CMK (cell line): ENCODE measurements at places on chromosomes 6 and 20.

- DNase-seq, result no peak
These were observed 280.6 kb downstream of the FARS2 start for GRCh38 chr6:5541751-5542432.

GRCh38 chr6:38671885-38672467 is 31.0 kb downstream of the GLO1 start:
- DNase-seq, result no peak

DNA sequence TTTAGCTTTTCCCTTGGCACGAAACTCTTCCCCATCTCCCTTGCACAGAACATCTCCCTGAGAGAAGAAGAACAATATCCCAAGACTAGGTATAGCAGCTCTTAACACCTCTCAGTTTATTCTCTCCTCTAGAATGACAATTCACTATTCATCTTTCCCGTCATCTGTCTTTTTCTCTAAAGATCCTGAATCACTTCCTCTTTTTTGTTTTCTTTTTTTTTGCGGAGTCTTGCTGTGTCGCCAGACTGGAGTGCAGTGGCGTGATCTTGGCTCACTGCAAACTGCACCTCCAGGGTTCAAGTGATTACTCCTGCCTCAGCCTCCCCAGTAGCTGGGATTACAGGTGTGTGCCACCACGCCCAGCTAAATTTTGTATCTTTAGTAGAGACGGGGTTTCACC is 574.4 kb upstream of the MAP3K7 start:
- no peak for DNase-seq

GRCh38 chr20:21719592-21720214 is 14.2 kb downstream of the PAX1 start:
- peak; percentile 24 for DNase-seq

DNA sequence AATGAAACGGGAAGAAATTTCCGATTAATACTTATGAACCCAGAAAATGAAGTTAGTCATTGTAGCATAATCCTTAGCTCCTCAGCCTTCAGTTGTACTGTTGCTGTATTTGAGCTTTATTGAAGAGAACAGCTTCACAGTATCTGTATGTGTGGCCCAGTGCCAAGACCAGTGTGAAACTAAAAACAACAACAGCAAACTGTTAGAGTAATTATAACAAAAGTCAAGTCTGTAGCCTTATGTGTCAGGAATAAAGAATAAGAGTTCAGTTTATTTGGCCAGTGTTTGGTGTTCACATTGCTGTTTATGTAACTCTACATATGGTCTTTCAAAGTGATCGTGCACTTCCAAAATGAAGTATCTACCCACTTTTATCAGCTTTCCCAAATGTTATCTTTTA is 70.9 kb downstream of the ARID1B start:
- DNase-seq, result no peak

DNA sequence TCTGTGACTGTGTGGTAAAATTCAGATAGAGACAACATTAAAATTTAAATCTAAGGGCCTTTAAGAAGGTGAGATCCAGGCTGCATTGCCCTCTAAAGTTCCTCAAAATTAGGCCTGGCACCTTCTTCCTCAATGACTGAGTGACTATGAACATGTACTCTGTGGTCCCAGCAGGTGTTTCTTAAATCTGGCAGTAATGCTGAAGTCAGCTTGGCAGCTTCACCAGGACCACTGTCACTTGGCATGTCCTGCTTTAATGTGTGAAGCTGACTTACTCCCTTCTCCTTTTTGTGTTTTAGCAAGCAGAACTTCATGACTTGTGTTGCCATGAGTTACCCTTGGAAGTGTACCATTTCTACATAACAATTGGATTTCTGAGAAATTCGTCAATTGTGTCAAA is 141.7 kb downstream of the NKAIN2 start:
- DNase-seq, result no peak

DNA sequence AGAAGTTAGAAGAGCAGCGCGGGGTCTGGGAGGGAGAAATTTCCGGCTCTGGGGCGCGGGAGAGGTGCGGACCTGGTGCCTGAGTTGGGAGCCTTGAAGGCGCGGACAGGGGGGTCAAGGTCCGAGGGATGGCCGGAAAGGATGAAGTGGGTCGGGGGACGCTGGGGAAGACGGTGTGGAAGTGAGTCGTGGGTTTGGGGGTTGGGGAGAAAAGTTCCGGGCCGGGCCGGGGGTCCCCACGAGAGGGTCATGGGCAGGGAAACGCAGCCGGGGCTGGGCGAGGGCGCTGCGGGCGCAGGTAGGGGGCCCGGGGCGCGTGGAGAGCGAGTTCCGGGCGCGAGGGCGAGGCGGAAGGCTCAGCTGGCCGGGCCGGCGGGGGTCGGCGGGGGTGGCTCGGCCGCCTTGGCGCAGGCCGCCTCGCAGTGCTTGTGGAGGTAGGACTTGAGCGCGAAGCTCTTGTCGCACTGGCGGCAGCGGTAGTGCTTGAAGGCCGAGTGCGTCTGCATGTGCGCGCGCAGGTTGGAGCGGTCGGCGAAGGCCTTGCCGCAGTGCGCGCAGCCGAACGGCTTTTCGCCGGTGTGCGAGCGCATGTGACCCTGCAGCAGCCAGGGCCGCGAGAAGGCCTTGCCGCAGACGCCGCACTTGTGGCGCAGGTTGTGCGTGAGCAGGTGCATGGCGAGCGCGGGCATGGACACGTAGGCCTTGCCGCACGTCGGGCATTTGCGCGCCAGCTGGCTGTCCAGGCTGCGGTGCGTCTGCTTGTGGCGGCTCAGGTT is 10.5 kb upstream of the SRXN1 start:
- DNase-seq, result no peak

DNA sequence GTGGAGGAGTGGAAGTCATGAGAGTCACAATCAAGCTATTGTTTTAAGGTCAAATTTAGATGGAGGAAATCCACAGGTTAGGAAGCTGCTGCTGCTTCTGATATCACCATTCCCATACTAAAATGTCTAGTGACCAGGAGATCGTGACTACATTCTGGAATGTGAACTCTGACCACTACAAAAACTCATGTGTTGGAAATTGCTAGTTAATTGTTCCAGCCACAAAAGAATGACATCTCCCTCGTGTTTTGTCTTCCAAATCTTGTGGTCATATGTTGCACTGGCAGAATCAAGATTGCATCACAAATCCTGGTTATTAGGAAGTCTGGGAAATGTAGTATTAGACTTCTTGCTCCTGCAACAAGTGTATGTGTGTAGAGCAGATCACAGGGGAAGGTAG is 441.9 kb downstream of the CD109 start:
- DNase-seq, result no peak

GRCh38 chr6:79375635-79376337 is 141.3 kb upstream of the HMGN3 start:
- DNase-seq, result no peak

GRCh38 chr6:28333047-28333446 is 2.9 kb downstream of the ZSCAN31 start:
- DNase-seq, result no peak

GRCh38 chr6:169212897-169213813 is 40.5 kb downstream of the THBS2 start:
- DNase-seq, result peak; percentile 63

DNA sequence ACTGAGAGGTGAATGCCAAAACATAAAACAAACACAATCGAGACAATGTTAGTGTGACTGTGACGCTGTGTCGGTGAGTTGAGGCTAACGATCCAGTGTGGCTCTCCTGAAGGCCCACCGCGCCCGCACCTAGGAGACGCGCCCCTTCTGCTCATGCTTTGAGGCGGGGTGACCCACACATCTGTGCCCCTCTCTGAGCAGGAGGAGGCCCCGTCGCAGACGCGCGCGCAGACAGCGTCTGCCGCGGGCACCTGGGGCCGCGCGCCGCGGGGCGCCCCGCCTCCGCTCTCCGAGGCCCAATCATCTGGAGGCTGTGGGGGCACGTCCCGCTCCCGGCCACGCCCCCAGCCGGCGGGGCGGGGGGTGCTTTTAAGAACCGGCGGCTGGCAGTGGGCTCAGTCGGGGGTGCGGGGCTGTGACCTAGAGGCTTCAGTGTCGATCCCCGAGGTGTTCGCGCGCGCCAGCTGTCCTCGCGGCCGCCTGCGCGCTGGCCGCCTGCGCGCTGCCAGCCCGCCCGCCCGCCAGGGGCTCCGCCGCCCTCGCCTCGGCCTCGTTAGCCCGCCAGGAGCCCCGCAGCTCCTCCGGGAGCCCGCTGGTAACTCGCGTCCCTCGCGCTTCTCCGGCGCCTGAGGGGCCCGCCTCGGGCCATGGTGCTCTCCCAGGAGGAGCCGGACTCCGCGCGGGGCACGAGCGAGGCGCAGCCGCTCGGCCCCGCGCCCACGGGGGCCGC is at the start of gene SLC16A10:
TSS of gene SLC16A10 (plus strand) at position 398 of the 730 bp plus-strand sequence. CDS start at position 648, 250 bp downstream.
- peak; percentile 49 for DNase-seq

DNA sequence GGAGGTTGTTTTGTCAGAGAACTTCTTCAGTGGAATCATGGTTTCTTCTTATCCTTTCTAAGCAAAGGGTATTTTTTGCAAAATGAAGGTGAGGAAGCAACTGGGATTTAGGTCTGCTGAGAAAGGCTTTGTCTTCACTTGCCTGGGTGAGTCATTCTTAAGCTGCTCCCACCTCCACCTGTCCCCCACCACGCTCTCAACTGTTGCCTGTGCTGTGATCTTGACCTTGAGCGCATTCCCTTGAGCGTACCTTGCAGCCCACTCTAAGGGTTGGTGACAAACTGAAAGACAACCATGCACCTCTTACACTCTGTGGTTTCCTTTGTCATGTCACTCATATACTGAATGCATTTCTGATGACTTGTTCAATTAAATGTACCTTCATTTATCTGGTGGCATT is 641.1 kb downstream of the RNF144B start:
- DNase-seq, result no peak

DNA sequence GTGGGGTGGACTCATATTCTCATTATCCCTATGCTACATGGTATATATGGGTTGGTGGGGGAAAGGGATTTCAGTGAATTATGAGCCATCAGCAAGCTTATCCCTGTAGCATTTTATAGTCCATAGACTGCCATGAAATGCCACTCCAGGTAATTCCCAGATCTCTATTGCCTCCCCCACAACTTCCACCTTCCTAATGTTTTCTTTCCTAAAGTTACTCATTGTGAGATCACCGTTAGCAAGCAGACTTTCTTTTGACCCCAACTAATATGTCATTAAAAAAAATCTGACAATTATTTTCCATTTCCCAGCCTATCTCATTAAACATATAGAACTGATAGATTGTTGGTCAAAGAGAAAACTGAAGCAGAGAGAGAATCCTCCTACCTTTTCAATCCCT is 40.7 kb upstream of the TBX18 start:
- DNase-seq, result no peak

DNA sequence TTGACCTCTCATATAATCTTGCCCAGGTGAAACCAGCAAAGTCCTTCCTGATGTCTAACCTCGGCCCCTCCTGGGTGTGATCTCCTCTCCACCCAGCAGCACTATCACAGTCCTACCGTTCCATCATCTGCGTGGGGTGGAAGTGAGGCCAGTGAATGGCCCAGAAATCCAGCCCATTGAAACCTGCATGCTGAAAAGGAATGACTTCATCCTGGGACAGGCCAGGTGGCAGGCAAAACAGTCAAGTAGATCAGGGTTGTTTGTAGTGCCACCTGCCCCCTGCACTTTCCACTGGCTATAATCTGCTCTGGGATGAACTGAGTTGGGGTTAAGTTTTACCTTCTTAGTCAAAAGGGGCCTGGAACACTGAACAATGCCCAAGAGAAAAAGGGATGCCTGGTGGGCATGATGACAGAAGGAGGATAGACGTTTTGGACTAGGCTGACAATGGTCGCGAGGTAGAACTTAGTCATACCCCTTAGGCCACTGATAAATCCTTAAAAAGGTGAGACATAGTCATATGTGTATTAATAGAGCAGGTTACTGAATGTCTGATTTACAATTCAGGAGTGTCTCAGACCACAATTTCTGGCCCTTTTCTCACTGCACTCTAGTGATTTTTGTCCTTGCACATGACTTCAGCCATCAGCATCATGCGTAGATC is 8.1 kb upstream of the HSP90AB1 start:
- no peak for DNase-seq

GRCh38 chr6:150194195-150194594 is 51.4 kb downstream of the PPP1R14C start:
- no peak for DNase-seq

GRCh38 chr6:77366798-77367197 is 96.5 kb downstream of the HTR1B start:
- DNase-seq, result no peak

GRCh38 chr6:18551228-18551627 is 164.1 kb downstream of the RNF144B start:
- DNase-seq, result no peak

GRCh38 chr6:134035823-134036296 is 16.6 kb downstream of the SLC2A12 start:
- no peak for DNase-seq

- DNase-seq, result no peak
These were observed 116.2 kb downstream of the GFRAL start for GRCh38 chr6:55443238-55444134.

DNA sequence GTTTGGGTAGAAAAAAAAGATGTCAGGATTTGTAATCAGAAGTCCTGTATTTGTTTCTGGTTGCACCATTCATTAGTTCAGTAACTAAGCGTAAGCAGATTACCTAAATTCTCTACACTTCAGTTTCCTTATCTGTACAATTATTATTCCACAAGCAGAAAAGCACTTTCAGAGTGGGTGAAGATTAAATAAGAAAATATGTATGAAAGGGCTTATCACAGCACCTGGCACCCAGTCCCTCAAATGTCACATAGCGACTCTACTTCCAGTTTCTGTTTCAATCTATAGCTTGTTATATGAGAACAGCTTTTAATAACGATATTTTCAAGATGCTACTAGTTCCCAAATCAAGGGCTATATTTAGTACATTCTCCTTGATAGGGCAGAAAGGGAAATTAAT is 31.4 kb downstream of the RGS17 start:
- DNase-seq, result no peak
